ENCODE measurements at places on chromosomes 13 and 19.

DNA sequence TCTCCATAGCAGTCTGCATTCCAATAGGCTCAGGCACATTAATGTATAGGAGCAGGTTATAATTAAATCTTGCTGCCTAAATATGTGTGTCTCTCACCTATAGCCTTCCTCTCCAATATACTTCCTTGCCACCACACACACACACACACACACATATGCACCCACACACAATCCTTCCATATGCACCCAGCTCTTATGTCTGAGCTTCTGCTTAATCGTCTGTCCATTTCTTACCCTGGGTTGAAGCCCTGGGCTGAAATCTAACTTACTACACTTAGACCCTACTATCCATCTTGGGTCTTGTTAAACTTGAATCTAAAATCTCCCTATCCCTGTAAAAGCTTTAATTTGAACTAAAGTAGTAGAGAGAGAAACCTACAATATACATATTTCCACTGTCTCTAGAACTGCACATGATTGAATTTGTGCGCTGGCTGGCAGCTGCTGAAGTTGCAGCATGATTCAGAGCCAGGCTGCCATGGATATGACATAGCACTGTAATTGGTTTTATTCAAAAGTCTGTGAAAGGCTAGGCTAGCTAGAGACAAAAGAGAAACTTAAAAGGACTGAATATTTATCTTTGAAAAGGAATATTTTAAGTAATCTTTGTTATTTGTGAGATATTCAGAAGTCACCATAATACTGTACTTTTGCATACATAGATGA, 25.7 kb upstream of the FREM2 start:
- DNase-seq: no peak
- H3K4me3 ChIP-seq: no peak overlapping the region
- no peaks in the 10 kb centered on the region for H3K36me3 ChIP-seq
- H3K27me3 ChIP-seq: peaks cover 7% of the 10 kb centered on the region
- H3K27ac ChIP-seq: no peak overlapping the region

GRCh38 chr19:45630463-45630862, 8.7 kb downstream of the EML2 start:
- DNase-seq: peak; percentile 53
- H3K4me3 ChIP-seq: no peak overlapping the region
- peaks cover 37% of the 10 kb centered on the region for H3K36me3 ChIP-seq
- peaks cover 19% of the 10 kb centered on the region for H3K4me1 ChIP-seq

GRCh38 chr13:21738630-21739029, 67.8 kb downstream of the FGF9 start:
- H3K36me3 ChIP-seq: no peaks in the 10 kb centered on the region
- no peak overlapping the region for H3K4me3 ChIP-seq
- H3K4me1 ChIP-seq: no peaks in the 10 kb centered on the region

- peaks cover 42% of the 10 kb centered on the region for H3K27me3 ChIP-seq
- DNase-seq: no peak
- peaks cover 25% of the 10 kb centered on the region for H3K4me1 ChIP-seq
- H3K36me3 ChIP-seq: no peaks in the 10 kb centered on the region
These were observed 993 bp downstream of the RGL3 start for GRCh38 chr19:11418094-11418548.

DNA sequence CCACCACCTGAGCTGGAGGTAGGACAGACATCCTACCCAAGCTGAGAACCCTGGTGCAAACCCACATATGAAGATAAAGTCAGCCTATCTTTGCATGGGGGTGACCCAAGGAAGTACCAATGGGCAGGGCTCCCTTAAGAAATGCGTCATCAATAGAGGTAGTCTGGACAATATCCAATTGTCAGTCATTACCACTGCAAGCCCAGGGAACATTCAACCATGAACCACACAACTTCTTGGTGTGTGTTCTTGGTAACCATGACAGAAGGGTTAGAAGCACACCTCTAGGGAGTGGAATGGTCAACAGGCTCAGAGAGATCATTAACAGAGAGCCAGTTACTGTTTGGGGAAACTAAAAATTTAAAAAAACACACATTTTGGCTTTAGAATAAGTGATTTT, 34.7 kb upstream of the DOCK9 start:
- H3K27ac ChIP-seq: no peak overlapping the region
- DNase-seq: no peak
- H3K4me1 ChIP-seq: peaks cover 45% of the 10 kb centered on the region
- no peaks in the 10 kb centered on the region for H3K27me3 ChIP-seq
- no peaks in the 10 kb centered on the region for H3K36me3 ChIP-seq
- no peak overlapping the region for H3K4me3 ChIP-seq

GRCh38 chr13:67806796-67807195, 576.7 kb upstream of the PCDH9 start:
- H3K4me3 ChIP-seq: no peak overlapping the region
- H3K27me3 ChIP-seq: no peaks in the 10 kb centered on the region
- H3K36me3 ChIP-seq: no peaks in the 10 kb centered on the region
- H3K4me1 ChIP-seq: no peaks in the 10 kb centered on the region
- DNase-seq: no peak

DNA sequence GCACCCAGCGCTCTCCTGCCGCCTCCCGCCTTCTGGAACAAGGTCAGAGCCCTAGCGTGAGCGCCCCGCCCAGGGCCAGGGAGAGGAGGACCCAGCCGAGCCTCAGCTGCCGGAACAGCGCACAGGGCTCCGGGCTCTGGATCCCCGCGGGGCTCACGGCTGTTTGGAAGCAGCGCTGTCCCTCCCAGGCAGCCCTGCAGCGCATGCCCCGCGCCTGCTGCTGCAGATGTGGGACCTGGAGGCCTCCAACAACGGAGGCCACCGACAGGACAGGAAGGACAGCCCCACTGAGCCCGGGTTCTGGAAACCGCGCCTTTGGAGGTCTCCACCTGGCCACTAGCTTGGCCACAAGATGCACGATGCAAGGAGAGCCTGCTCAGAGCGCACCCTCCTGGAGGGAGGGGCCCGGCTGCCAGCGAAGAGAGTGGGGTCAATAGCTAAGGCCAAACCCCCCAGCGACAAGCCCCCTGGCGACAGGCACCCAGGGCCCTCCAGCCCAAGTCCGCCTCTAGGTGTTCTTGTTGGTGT, 12.6 kb downstream of the ZSCAN18 start:
- DNase-seq: no peak
- no peak overlapping the region for H3K27ac ChIP-seq
- no peak overlapping the region for H3K4me3 ChIP-seq
- H3K27me3 ChIP-seq: no peaks in the 10 kb centered on the region

DNA sequence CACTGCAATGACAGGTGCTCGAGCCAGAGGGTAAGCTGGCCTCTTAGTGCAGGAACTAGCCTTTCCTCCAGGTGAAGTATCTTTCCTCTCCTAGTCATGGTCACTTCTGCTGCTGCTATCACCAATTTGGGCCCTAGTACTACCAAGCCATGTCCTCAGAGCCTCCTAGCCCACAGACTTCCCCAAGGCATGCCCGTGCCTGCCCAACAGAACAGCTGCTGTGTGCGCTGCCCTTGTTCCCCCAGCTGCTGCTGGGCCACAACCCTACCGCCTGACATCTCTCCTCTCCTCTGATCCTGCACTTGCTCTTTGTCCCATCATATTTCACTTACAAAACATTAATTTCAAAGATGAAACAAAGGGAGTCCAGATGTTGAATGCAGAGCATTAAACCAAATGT, 168.5 kb upstream of the FREM2 start:
- H3K27me3 ChIP-seq: no peaks in the 10 kb centered on the region
- no peak overlapping the region for H3K27ac ChIP-seq
- no peaks in the 10 kb centered on the region for H3K36me3 ChIP-seq
- H3K4me3 ChIP-seq: no peak overlapping the region
- no peaks in the 10 kb centered on the region for H3K4me1 ChIP-seq

DNA sequence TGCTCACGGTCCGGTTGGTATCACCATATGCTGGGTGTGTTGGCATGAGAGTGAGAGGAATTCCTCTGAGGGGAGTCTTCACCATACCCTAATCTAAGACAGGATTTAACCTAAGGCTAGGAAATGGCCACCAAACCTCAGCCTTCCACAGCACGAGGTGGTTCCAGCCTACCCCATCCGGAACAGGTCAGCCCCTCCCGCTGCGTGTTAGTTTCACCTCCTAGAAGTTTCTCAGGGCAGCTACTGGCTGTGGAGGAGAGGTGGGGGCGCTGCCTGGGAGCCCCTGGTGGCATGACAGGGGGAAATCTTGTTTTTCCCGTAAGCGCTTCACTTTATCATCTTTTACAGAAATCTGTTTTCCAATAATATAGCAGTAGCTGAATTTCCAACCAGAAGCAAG, 55.1 kb downstream of the RGCC start:
- no peak for DNase-seq
- H3K4me1 ChIP-seq: no peaks in the 10 kb centered on the region
- H3K27ac ChIP-seq: no peak overlapping the region
- H3K4me3 ChIP-seq: no peak overlapping the region
- no peaks in the 10 kb centered on the region for H3K36me3 ChIP-seq

DNA sequence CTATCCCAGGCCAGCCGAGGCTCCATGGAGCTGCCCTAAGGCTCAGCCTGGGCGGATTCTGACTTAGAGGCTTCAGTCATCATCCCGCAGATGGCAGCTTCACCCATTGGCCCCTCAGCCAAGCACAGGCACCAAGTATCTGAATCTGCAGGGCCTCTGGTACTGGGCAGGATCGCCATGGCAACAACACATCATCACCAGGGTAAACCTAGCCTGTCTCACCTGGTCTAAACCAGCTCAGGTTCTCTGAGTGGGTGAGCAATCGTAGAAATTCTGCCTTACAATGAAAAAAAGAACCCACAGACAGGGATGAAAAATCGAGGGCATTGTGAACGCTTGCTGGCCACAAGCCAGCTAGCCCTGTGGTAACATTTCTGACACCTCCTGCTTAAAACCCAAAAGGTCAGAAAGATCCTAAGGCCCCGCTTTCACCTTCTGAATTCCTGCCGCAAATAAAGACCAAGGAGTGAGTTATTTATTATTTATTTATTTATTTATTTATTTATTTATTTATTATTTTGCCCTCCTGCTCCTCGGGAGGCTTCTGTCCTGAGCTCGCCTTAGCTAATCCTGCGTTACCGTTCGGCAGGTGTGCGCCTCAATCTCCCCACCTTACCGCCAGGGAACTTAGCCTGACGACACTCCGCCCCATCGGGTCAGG, 12.0 kb upstream of the CEACAM21 start:
- H3K4me3 ChIP-seq: peak overlapping the region; percentile 68
- peaks cover 18% of the 10 kb centered on the region for H3K27me3 ChIP-seq
- DNase-seq: peak; percentile 75
- peak overlapping the region; percentile 66 for H3K27ac ChIP-seq
- peaks cover 45% of the 10 kb centered on the region for H3K4me1 ChIP-seq

DNA sequence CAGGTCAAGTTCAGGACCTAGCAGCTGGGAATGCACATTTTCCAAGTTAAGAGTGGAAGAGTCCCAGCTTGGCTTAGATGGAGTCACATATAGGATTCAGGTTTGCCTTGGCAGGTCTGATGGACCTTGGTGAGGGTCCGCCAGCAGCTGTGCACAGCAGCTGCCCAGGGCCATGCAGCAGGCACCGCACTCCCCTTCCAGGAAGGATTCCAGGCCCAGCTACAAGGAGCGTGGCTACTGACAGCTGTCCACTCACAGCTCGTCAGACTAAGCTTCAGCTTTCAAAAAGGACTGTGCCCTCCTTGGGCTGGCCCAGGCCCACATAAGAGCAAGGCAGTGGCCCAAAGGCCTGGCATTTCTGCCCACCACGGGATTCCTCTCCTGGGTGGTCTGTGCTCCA, 68.4 kb downstream of the ALOX5AP start:
- no peaks in the 10 kb centered on the region for H3K27me3 ChIP-seq
- no peak for DNase-seq
- no peak overlapping the region for H3K27ac ChIP-seq
- H3K36me3 ChIP-seq: no peaks in the 10 kb centered on the region

DNA sequence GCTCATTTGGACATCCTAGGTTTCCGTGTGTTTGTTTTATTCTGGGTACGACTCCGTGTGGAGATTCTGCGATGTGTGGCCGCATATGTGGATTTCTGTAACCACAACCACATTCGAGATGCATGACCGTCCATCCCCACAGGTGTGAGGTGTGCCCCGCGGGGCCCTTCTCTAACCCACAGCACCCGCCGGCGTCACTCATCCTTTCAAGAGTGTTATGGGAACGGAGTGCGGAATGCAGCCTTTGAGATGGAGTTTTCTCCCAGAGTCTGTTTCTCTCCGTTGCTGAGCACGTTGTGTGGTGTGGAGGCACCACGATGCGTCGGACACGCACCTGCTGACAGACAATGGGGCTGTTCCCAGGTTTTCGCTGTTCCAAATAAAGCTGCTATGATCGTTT, 40.0 kb downstream of the C13orf46 start:
- no peak overlapping the region for H3K27ac ChIP-seq
- no peak for DNase-seq
- H3K4me1 ChIP-seq: peaks cover 9% of the 10 kb centered on the region
- no peak overlapping the region for H3K4me3 ChIP-seq
- H3K36me3 ChIP-seq: no peaks in the 10 kb centered on the region

- H3K4me3 ChIP-seq: no peak overlapping the region
- DNase-seq: no peak
- no peak overlapping the region for H3K27ac ChIP-seq
These were observed 74.8 kb downstream of the NALCN start for GRCh38 chr13:101341464-101341863.

DNA sequence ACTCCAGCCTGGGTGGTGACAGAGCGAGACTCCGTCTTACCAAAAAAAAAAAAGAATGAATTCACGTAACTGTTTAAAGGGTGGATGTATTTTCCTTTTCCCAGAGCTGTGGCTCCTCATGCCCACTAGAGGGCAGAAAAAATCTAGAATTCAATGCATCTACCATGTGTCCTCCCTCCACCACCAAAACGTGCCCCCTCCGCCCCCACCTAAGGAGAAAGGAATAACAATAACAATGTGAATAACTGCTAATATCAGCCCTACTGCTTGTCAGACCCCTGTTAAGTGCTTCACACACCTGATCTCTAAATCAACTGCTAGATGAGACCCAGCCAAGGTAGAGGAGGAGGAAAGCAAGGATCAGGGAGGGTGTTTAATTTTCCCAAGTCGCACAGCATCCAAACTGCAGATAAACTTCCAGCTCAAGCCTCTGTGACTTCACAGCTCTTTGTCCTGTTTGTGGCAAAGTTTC, 20.2 kb upstream of the PNMA8B start:
- no peak overlapping the region for H3K4me3 ChIP-seq
- H3K27ac ChIP-seq: no peak overlapping the region
- H3K36me3 ChIP-seq: no peaks in the 10 kb centered on the region
- DNase-seq: peak; percentile 55
- peaks cover 25% of the 10 kb centered on the region for H3K4me1 ChIP-seq
- H3K27me3 ChIP-seq: peaks cover 10% of the 10 kb centered on the region

Data from activated CD8-positive, alpha-beta T cell treated with anti-CD3 and anti-CD28 coated beads for 36 hours (primary cell).